ENCODE measurements at places on chromosomes 5 and 9. TPM values are rescaled to one million over a fixed set of nuclear protein-coding genes. Genes with fewer than 3 reads are reported as not detected.

The PHF24 gene
- under 0.01 TPM for total RNA-seq

The DAP gene
- 27.0 TPM for total RNA-seq

The GABRA1 gene
- total RNA-seq: not detected

The GARIN3 gene
- not detected for total RNA-seq

The HTR1A gene
- not detected for total RNA-seq

The ZNF367 gene
- total RNA-seq: 0.37 TPM

The RACK1 gene
- 5,860 TPM for total RNA-seq

The FBXO4 gene
- total RNA-seq: 13.5 TPM

The ZBED3 gene
- 0.28 TPM for total RNA-seq

The PLPP7 gene
- 6.8 TPM for total RNA-seq

The NSG2 gene
- not detected for total RNA-seq

The OR13J1 gene
- total RNA-seq: not detected

The TTLL11 gene
- total RNA-seq: 3.4 TPM

The PPIC gene
- 100 TPM for total RNA-seq

The DMRT3 gene
- not detected for total RNA-seq

The WNT8A gene
- not detected for total RNA-seq

The PCDHA3 gene
- total RNA-seq: 0.28 TPM

The INSL4 gene
- not detected for total RNA-seq
